ENCODE measurements at places on chromosomes 11 and 22. TPM values are rescaled to one million over a fixed set of nuclear protein-coding genes. Genes with fewer than 3 reads are reported as not detected.

DNA sequence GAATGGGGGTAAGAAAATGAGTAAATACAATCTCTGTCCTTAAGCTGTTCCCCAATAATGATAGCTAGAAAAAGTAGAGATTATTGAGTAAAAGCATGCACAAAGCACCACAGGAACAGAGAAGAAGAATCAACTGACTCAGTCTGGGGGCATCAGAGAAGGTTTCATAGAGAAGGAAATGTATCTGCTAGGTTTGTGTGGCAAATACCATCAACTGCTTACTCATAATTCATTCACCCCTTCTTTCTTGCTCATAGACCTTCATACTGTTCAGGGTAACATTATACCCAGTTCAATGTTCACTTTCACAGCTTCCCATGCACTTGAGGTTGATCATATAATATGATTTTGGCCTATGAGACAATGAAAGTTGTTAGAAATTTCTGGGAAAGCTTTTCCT, 85.2 kb upstream of the SCUBE2 start:
- DNase-seq, result no peak

The CD3E gene
- total RNA-seq, result 392 TPM

DNA sequence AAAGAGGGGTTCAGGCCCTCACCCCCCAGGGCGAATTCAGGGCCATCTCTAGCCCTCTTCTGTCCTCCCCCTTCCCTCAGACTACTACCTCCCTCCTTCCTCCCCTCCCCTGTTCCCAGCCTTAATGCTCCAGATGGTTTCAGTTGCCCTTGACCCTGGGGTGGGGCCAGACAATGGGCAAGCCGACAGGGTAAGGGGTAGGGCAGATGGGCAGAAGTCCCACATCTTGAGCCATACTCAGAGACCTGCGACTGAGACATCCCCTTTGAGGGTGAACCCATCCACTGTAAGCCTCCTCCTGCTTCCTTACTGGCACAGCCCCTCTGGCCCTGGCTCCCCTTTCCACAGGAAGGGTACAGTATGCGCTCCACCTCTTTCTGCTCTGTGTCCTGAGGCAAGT, 1.9 kb downstream of the RHBDD3 start:
- DNase-seq, result no peak

DNA sequence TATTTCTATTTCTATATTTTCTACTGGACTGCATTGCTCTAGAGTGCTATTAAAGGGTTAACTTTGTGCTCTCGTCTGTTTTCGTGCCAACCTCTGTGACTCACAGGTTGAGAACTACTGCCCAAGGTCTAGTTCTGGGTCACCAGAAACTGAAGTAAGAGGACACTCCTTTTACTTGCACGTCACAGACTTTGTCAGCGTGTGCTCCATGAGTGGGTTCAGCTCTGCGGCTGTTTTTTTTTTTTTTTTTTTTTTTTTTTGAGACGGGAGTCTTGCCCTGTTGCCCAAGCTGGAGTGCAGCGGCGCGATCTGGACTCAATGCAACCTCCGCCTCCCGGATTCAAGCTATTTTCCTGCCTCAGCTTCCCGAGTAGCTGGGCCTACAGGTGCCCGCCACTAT, 49.8 kb downstream of the CLMP start:
- no peak for DNase-seq

- DNase-seq, result no peak
Measured at GRCh38 chr11:119445850-119446249, 22.9 kb upstream of the THY1 start.

- DNase-seq, result no peak
Measured at GRCh38 chr11:86014221-86014620, 54.7 kb downstream of the PICALM start.

- DNase-seq, result no peak
Measured at GRCh38 chr11:35035894-35036408, 103.0 kb upstream of the CD44 start.

The KCTD14 gene
- 0.19 TPM for total RNA-seq

The OR5B21 gene
- total RNA-seq, result 1.1 TPM

The MUC5B gene
- total RNA-seq, result not detected

- DNase-seq, result no peak
Measured at GRCh38 chr22:20421507-20421874, 16.1 kb downstream of the SCARF2 start.

DNA sequence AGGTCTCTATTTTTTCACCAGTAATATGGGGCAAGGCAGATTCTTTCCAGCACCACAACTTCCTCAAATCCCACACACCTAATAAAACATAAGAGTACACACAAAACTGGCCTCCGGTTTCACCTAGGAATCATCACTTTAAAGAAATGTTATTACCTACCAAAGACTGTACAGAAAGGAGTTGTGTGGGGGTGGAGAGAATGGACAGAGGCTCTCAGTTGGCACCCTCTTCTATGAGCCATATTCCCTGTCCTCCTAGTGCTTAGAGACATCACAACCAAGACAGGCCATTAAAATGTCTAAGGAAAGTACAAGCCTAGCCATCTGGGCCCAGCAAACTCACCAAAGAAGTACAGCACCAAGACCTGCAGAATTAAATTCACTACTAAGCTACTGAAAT, 56.1 kb downstream of the RBFOX2 start:
- no peak for DNase-seq

- peak; percentile 61 for DNase-seq
Measured at GRCh38 chr11:62905927-62906531, 15.1 kb downstream of the CHRM1 start.

The SERHL2 gene
- total RNA-seq, result not detected

The DDIAS gene
- 0.67 TPM for total RNA-seq

DNA sequence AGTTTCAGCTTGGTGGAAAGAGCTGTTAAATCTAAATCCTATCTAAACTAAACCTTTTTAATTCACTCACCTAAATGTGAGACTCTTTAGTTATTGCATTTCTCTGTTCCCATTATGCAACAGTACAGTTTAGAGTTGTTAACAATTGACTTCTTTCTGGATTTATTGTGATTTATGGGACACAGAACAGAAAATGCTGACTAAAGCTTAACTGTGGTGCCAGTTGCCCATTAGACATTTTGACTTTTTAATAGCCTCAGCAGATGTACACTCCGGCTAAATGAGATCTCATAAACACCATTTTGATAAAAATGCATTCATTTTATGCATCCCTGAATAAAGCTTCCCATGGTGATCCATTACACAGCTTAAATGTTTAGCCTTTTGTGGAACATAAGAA, 356.6 kb downstream of the CASP12 start:
- DNase-seq, result no peak

- DNase-seq, result no peak
Measured at GRCh38 chr11:27404427-27404826, 41.4 kb upstream of the CCDC34 start.

DNA sequence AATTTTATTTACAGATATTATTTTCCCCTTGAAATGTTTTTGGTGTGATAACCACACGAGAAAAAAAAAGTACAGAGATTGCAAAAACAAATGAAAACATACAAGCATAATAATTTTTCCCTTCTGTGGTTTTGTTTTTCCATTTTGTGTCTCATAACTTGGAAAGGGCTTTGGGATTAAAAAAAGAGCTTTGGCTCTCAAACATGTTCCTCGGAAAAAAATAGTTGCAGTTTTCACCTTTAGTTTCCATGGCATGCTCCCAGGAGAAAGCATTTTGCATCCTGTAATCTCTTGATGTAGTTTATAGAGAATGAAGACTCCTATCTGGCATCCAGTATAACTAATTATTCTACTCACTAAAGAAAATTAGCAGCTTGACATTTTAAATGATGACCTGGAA, 362.1 kb upstream of the PDGFD start:
- DNase-seq, result no peak

GRCh38 chr11:112871909-112872500, 89.2 kb upstream of the NCAM1 start:
- no peak for DNase-seq

- DNase-seq, result no peak
Measured at GRCh38 chr11:124672536-124673215, 863 bp downstream of the SIAE start.

- DNase-seq, result no peak
Measured at GRCh38 chr11:120841074-120841473, 182.8 kb upstream of the TBCEL start.

GRCh38 chr22:47580121-47580520, 817.7 kb downstream of the TBC1D22A start:
- no peak for DNase-seq

The NRGN gene
- 1.5 TPM for total RNA-seq

The CDC42BPG gene
- 9.2 TPM for total RNA-seq

DNA sequence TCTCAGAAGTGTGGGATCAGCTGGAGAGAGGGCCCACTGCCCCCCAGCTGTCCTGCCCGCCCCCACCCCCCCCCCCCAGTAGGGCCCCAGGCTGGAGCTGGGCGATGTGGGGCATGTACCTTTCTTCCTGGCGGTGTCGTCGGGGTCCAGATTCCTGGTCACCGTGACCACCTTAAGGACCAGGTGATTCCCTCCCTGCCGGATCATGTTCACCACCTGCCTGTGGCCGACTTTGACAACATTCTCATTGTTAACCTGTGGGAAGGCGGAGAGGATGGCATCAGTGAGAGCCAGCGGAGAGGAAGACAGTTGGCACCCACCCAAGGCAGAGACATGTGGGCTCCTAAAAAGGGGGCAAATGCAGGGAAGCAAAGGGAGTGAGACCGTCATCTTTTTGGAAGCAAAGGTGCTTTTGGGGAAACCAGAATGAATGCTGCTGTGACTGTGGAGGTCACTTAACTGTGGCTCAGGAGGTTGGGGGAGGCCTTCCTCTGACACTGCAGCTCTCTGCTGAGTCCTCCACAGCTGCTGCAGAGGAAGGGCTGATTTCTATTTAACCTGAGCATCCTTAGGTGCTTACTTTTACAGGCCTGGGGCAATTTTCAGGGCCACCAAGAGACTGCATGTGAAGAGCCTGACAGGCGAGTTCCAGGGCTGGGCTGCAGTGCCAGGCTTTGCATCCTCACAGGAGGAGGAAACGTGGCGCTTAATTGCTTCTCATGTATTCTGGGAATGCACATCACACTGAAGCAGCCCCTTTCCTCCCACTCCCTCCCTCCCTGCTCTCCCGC, 104.5 kb downstream of the CTTN start:
- no peak for DNase-seq

DNA sequence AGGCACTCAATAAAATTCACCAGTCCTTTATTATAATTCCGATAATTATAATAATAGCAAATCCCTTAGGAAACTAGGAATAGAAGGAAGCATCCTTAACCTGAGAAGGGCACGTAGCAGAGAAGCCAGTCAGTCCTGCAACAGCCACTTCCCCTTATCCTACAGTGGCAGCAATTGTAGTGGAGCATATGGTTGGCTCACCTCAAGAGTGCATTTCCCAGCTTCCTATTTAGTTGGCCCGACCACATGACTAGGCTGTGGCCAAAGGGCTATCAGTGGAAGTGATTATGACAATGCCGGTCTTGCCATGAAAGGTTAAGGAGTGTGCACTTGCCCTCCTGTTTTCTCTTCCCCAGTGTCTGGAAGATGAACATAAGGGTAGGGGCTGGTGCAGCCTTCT, 27.0 kb downstream of the TESMIN start:
- no peak for DNase-seq

The THY1 gene
- 1.6 TPM for total RNA-seq

DNA sequence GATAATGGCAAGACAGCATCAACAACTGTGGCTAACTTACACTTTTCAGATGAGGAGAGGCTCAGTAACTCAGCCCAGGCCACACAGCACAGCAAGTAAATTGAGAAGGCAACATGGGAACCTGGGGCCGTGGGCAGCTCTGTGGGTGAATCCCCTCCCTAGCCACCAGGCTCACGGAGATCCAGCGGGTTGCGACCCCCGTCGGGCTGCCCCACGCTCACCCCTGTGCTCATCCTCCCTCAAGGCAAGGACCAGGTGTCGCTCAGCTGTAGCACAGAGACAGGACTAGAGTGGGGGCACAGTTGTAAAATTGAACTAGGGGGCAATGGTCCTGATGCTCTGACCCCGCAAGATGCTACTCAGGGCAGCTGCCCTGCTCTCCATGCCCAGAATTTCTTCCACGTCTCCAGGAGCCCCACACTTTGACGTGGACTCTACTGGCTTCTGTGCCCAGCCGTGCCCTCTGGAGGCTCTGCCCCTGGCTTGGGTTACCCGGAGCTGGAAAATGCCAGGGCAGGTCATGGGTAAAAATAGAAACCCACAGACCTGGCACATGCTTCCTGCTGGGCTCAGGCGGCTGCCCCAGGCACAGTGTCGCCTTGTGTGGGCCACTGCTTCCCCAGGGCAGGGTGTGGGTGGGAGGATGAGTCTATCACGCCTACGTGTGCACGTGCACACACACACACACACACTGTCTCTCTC, 9.0 kb downstream of the TUBA8 start:
- DNase-seq, result no peak

GRCh38 chr11:111448831-111449557, 63.2 kb downstream of the BTG4 start:
- DNase-seq, result no peak

The OR52D1 gene
- not detected for total RNA-seq

The TUB gene
- total RNA-seq, result 0.05 TPM

DNA sequence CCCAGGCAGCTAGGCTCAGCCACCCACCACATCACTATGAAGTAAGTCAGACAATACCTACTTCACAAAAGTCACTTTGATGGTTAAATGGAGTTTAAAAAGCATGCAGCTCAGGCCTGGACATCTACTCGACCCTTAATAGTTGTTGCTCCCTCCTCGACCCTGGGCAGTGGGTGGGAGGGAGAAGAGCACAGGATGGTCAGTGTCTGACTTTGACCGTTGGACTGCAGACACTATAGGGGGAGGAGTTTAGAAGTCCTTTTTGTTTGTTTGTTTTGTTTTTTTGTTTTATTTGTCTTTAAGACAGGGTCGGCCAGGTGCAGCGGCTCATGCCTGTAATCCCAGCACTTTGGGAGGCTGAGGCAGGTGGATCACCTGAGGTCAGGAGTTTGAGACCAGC, 38.6 kb upstream of the XBP1 start:
- no peak for DNase-seq

- DNase-seq, result no peak
Measured at GRCh38 chr22:47651216-47651987, 889.0 kb downstream of the TBC1D22A start.

The NRIP3 gene
- total RNA-seq, result 11.0 TPM

- no peak for DNase-seq
Measured at GRCh38 chr11:112033902-112034301, 8.7 kb downstream of the DLAT start.

The PTPRCAP gene
- 149 TPM for total RNA-seq
